ENCODE measurements at places on chromosomes 7 and 10. TPM values are rescaled to one million over a fixed set of nuclear protein-coding genes. Genes with fewer than 3 reads are reported as not detected.

ANKRD30A gene
- total RNA-seq, result not detected

GRCh38 chr7:157097056-157097329, 41.7 kb upstream of the UBE3C start:
- no peak for DNase-seq

PLAC9 gene
- total RNA-seq, result 1.6 TPM

GRCh38 chr7:82904871-82905270, 257.8 kb downstream of the PCLO start:
- no peak for DNase-seq

DNA sequence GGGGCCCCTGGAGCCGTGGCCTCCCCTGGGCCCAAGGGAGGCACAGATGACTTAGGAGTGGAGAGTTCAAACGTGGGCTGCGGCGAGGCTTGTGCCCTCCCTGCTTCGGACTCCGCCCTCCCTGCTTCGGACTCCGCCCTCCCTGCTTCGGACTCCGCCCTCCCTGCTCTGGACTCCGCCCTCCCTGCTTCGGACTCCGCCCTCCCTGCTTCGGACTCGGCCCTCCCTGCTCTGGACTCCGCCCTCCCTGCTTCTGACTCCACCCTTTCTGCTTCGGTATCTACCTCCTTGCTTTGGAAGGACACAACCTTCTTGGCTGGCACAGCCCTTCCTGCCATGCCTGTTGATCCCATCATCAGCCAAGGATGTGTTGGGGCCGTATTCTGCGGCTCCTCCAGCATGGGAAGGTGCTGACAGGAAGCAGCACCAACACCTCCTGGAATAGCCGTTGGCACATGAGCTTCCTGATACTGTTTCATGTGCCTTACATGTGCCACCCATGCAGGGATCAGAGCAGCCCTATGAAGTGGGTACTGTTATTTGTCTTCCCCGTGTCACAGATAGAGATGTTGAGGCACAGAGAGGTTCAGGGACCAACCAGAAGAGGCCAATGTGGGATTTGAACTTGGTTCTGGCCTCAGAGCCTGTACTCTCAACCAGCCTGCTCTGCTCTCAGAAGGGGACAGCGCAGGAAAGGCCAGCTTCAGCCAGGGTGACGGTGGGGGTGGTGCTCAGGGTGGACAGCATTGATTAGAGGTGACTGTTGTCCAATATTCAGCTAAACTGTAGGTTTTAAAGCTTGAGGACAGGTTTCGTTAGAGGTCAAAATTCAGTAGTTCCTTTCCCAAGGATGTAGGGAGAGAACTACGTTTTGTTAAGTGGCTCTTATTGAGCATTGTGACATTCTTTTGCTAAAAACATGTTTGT, 114.5 kb downstream of the NKX6-2 start:
- no peak for DNase-seq

DNA sequence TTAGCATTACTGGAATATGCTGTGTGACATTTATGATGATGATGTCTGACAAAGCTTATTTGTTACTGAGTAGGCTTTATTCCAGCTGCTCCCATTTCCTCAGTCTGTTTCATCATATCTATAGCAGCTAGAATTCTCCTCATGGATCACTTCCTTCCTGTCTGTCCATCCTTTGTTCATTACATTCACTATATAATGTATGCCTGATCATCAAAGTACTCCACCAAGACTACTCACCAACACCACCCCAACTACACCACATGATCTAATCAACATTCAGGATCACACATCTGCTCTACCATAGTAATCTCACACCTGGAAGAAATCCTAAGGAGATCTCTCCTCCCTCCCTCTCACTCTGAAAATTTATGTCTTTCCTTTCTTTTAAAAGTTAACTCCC, 61.3 kb downstream of the APBB1IP start:
- no peak for DNase-seq

EIF5AL1 gene
- total RNA-seq, result 1.1 TPM

DNA sequence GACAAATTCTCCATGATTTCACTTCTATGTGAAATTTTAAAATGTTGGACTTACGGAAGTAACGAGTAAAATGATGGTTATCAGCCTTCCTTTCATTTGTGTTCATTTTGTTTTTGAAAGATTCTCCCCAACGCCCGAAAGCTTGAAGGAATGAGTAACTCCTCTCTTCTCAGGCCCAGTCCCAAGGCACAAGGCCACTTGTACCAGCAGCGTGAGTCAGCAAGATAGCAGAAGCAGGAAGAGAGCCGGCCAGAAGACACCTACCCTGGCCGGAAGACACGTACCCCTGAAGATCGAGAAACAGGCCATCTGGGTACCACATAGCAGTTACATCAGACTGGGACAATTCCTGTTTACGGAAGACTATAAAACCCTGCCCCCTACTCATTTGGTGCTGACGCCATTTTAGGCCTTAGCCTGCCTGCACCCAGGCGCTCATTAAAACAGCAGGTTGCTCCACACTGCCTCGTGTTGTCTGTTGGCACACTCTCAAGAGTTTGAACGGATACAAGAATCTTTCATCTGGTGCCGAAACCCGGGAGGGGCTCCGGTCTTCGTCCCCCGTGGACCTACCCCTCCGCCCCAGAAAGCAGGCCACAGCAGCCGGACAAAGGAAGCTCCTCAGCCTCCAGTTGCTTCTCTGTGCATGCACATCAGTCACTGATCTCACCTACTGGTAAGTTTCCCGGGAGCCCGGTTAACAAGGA, 60.4 kb downstream of the LRRC17 start:
- no peak for DNase-seq

DNA sequence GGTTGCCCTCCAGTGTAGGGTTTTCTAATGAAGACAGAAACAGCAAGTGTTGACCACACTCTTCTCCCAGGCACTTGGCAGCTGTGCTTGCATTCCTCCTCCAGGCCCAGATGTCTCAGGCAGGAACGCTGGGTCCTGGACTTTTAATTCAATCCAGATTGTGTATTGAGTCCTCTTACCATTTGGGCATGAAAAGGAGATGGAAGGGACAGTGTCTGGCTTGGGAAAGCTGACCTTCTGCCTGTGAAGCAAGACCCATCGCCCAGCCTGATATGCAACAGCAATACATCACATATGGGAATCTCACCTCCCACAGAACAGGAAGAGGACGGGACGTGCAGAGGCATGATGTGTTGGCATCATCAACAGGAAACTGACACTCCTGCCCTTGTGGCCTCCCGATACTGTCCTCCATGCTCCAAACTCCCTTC, 174.4 kb upstream of the LYZL2 start:
- peak; percentile 68 for DNase-seq

DNA sequence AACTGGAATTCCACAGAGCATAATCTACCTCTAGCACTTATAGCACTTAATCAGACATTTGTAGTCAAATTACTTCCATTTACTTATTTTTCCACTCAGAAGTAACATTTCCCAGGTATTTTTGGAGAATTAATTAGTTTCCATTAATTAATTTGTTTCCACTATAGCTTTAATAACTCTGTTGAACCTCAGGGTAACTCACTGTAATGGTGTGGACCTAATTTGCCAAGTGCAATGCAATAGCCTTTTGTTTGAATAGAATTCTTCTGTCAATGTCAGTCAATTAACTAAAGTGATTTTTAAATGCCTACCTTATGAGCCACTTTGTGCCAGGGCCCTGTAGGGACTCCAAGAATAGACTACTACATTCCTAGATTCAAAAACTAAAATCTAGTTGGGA, 115.4 kb downstream of the CSTF2T start:
- no peak for DNase-seq

DNA sequence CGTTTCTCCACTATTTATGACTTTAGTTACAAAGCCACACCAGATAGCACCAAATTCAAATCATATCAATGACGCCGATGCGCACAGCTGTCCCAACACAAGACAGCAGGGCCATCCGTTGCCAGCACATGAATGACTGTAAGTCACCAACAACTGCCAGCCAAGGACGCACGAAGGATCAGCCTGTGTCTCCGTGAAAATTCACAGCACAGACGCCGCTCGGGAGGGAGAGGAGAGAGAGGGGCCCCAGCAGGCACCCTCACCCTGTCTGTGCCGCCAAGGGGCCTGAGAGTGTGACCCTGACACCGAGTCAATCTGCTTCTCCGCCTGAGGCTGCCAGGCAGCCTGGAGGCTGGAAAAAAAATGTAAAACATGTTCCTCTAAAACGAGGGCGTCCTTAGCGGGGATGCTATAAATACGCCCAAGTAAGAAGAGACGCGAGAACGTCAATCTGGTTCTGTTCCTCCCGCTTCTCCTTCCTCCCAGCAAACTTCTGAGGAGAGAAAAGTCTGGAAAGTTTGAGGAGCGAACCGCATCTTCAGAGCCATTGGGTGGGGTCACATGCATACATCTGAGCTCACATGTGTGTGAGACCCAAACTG, 111.2 kb downstream of the PTPRN2 start:
- no peak for DNase-seq

GRCh38 chr10:3476186-3476585, 303.6 kb upstream of the PITRM1 start:
- DNase-seq, result no peak

DNA sequence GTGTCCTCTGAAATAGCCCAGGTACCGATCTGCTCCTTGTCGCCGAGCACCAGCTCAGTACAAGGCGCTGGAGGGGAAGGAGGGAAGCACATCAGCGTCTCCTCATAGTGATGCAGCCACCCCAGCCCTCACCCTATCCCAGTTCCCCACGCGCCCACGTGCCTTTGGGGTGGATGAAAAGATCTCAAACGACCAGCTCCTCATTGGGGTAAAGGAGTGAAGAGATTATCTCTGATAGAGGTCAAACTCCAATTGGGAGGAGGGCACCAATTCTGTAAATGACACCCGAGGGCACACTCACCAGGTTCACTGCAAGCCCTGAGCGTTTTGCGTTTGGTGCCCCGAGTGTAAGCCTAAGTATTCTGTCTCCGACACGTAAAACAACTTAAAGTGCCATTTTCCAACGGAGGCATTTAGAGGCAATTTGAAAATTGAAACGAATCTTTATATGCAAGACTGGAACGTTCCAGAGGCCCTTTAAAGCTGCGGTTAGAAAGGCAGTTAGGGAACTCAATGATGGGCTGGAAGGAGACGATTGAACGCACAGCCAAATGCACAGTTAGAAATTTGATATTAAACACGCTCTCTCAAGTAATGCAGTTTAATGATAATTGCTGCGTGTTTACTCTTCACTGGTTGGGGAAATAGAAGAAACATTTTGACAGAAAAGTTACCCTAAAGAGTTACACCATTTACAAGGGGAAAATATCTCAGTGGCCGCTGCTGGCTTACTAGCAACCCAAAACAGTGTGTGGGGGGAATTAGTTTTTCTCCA, 8.9 kb upstream of the EMX2 start:
- DNase-seq, result no peak

GRCh38 chr7:143467724-143468123, 9.9 kb upstream of the TAS2R41 start:
- DNase-seq, result no peak

DNA sequence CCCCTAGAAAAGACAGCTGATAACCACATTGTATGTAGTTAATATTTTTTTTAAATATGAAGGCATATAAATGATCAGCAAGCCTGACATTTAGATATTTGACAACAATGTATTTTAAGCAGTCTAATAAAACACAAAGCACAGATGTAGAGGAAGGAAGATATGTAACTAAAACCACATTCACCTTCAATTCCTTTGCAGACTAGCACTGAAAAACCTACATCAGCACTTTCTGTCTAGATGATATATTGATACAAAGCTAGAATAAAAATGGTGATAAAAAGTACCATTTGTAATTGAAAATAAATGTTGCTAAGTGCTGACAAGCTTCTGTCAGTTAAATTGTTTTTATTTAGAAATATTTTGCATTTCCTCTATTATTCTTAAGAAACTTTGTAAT, 153.6 kb downstream of the IMMP2L start:
- no peak for DNase-seq

- DNase-seq, result no peak
These were observed 5.8 kb upstream of the CPA1 start for GRCh38 chr7:130374507-130374906.

AFAP1L2 gene
- total RNA-seq, result under 0.01 TPM

SEPHS1 gene
- total RNA-seq, result 69.4 TPM

GRCh38 chr7:36275735-36276284, 113.9 kb upstream of the ANLN start:
- no peak for DNase-seq

- DNase-seq, result peak; percentile 57
These were observed 50.4 kb downstream of the SEC23IP start for GRCh38 chr10:119942973-119943372.

DNA sequence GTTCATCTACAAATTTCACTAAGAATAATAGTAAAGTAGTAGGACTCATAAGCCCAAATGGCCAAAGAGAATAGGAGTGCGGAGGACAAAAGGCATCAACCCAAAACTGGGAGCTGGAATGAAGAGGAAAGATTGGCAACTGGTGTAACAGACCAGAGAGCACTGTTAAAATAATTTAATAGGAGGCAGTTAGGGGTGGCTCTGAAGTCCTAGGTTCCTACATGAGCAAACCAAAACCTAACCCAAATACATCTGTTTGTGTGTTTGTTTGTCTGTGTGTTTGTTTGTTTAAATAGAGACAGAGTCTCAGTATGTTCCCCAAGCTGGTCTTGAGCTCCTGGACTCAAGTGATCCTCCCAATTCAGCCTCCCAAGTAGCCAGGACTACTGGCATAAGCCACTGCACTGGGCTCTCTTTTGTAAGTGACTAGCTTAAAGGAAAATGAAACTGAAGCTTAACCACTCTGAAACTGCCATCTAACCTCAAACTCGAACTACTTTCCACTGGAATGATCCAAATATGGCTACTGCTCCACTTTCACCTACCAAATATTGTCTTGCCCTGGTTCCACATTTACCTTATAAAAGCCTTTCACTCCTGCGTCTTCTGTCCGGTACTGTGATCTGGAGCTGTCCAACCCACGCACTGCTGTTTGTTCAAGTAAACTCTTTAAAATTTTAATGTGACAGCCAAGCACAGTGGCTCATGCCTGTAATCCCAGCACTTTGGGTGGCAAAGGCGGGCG, 94.9 kb downstream of the AKR1D1 start:
- no peak for DNase-seq

DNA sequence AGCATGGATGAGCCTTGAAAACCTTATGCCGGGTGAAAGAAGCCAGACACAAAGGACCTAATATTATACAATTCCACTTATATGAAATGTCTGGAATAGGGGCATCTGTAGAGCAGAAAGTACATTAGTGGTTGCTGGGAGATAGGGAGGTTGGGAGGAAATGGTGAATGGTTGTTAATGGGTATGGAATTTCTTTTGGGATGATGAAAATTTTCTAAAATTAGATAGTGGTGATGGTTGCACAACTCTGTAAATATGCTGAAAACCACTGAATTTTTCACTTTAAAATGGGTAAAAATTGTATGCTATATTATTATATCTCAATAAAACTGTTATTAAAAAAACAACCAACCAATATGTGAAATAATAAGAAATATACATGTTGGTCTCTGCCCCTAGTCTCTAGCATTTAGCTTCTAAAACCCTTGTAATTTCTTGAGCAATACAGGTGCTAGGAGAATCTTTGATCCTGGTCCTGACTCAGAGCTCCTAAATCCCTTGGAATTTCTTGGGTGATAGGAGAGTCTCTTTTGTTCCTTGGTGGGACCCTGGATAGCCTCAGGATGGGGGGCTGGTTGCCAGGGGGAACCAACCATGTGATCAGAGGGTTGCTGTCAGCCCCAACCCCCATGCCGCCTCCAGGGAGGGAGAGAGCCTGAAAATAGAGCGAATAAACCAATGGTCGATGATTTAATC, 64.0 kb downstream of the TACR2 start:
- DNase-seq, result peak; percentile 80

- DNase-seq, result no peak
These were observed 10.8 kb downstream of the MYL10 start for GRCh38 chr7:101618207-101618839.
